Testis (tissue), 5 donors: ENCODE measurements at places on chromosomes 12 and 14. TPM values are rescaled to one million over a fixed set of nuclear protein-coding genes. Genes with fewer than 3 reads are reported as not detected.
A peak's percentile ranks its signal among the peaks of the same experiment; 100 is the strongest.

- DNase-seq, result no peak
Observed at GRCh38 chr14:22535126-22535525, 53.9 kb downstream of the DAD1 start.

GRCh38 chr12:88448337-88448915 is 131.8 kb downstream of the KITLG start:
- no peak for DNase-seq

- no peak for DNase-seq
Observed at GRCh38 chr12:3898756-3899155, 25.6 kb upstream of the PARP11 start.

OAS3 gene
- total RNA-seq, result 11.5 TPM

- DNase-seq, result no peak
Observed at GRCh38 chr12:45076417-45077026, 25.6 kb upstream of the DBX2 start.

GRCh38 chr12:14982991-14983390 is 10.1 kb downstream of the PDE6H start:
- no peak for DNase-seq

DNA sequence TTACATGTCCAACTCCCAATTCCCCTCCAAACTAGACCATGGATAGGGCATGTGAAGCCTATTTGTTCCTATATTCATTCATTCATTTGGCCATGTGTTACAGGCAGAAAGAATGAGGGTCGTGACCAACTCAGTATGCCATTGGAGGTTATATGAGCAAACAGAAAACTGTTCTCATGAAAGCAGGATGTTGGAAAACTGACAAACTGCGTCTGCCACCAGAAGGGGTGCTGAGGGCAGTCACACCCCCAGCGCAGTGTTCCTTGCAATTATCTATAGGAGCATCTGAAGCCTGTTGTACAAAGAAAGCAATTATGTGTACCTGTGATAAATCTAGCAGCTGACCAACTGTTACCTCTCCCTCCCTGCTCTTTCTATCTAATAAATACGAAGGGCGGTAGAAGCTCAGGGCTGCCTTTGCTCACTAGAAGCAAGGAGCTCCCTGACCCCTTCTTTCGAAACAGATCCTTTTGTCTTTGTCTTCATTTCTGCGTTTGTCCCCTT is 21.1 kb downstream of the ENTPD5 start:
- no peak for DNase-seq

TMEM63C gene
- total RNA-seq, result 20.7 TPM

CMA1 gene
- total RNA-seq, result not detected

DNA sequence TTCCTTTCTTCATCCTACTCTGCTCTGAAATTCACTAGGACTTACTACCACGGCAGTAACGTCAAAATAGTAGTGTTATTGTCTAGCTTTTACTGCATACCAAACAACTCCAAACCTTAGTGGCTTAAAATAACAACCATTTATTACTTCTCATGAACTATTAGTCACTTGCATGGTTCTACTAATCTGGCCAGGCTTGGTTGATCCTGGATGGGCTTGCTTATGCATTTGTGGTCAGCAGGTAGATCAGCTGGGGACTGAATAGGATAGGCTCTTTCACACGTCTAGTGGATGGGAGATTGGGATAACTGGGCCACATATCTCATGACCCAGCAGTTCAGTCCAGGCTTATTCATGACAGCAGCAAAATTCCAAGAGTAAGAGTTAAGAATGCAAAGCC is 9.4 kb upstream of the SLC35F4 start:
- no peak for DNase-seq

GRCh38 chr14:103692871-103693270 is 22.4 kb downstream of the XRCC3 start:
- no peak for DNase-seq

DNA sequence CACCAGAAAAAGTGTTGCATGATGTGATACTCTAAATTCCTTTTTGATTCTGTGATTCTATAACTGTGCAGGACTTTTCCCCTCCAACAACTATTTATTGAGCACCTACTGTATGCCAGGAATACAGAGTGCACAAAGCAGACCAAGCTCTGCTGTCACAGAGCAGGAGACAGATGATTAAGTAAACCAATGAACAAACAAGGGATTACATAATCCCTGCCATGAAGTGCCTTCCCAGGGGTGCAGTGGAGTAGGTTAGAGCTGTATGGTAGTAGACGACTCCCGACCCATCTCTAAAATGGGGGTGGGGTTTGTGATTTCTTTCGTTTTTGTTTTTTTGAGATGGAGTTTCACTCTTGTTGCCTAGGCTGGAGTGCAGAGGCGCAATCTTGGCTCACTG is 213.9 kb downstream of the TBX5 start:
- no peak for DNase-seq

DNA sequence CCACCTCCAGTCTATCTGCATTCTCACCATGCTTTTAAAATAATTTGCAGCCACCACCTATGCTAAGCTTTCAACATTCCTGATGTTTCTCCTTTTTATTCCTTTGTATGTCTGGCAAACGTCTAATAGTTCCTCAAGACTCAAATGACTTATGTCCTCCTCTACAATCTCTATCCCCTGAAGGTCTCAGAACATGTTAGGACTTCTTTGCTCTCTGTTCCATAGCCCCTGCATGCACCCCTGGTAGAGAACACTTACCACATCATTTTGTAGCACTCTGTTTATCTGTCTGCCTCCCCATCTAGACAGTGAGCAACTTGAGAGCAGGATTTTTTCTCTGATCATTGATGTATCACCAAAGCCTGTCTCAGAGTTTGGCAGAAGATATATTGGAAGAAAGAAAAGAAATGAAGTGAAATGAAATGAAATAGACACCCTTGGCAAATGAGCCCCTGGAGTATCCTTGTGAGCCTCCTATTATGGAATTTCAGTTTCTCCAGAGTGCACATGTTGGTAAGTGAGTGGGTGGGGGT is 1231.2 kb upstream of the FLRT2 start:
- no peak for DNase-seq

- DNase-seq, result no peak
Observed at GRCh38 chr14:82414853-82415539, 881.3 kb upstream of the SEL1L start.

TAS2R43 gene
- total RNA-seq, result 0.87 TPM

SOCS2 gene
- total RNA-seq, result 25.4 TPM

DNA sequence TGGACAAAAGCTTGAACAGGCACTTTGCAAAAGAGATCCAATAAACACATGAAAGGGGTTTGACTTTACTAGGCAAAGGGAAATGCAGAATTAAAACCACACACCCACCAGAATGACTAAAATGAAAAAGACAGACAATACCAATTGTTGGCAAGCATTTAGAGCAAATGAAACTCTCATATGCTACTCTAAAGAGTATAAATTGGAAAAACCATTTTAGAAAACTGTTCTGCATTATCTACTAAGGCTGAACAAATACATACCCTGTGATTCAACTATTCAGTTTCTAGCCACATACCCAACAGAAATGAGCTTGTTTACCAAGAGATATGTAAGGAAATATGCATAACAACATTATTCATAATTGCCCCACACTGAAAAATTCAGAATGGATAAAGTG is 8.5 kb upstream of the IL22 start:
- no peak for DNase-seq

DNA sequence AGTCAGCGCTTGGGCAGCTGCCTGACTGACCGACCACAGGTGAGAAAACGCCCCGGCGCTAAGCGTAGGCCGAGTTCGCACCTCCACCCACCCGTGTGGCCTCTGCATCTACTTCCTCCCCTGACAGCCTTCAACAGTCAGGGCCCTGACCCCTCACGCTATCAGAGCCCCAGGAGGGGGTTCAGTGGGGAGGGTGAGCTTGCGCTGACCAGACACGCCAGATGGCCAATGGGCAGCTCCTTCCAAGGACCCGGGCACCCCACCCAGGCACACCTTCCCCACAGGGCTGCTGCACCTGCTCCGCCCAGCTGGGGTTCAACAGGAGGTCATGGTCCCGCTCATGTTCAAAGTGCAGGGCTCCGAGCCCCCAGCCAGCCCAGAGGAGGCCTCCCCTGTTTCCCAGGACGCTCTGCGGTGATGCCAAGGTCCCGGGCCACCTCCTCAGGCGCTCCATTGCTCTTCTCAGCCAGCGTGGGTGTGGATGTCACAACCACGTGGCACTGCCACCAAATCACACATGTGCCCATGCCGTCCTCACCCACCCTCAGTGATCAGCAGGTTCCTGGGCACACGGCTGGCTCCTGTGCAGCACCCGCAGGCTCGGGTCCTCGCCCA is 48.7 kb upstream of the BCL11B start:
- DNase-seq, result no peak

PDZRN4 gene
- total RNA-seq, result 11.3 TPM

KIF5A gene
- 9.1 TPM for total RNA-seq

CCDC38 gene
- total RNA-seq, result 7.7 TPM

GRCh38 chr14:96574171-96574632 is 72.0 kb downstream of the PAPOLA start:
- no peak for DNase-seq

MBIP gene
- total RNA-seq, result 22.1 TPM

- DNase-seq, result no peak
Observed at GRCh38 chr14:68878908-68879307, 86.0 kb upstream of the ZFP36L1 start.

DTX1 gene
- 26.9 TPM for total RNA-seq

GUCY2C gene
- 0.12 TPM for total RNA-seq

DNA sequence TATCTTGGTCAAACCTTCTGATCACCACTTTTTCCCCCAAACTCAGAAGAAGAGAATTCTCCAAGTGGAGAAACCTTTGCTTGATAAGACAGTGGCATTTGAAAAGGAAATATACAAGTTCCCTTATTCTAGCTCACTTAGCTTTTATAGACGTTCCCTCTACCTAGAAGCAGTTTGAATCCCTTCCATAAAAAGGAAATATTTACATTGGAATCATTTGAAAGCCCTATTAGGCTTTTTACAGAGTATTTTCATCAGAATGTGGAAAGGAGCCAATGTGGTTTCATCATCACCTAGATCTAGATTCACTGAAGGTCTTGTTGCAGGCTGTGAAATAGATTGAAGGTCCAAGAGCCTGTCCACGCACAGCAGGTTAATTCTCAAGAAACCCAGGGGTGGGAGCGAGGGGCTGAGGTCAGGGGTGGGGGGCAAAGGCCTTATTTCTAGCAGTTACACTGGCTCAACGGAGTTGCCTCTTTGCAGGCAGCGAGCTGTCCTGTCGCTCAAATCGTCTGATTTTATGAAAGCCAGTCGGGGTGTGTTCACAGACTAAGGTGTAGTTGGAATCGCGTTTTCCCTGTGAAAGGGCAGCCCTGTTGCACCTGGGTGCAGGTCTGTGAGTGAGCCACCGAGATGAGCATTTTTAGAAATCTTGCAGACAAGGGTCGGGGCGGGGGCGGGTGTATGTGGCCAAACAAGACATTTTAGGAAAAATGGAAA is 45.6 kb downstream of the AACS start:
- no peak for DNase-seq

DNA sequence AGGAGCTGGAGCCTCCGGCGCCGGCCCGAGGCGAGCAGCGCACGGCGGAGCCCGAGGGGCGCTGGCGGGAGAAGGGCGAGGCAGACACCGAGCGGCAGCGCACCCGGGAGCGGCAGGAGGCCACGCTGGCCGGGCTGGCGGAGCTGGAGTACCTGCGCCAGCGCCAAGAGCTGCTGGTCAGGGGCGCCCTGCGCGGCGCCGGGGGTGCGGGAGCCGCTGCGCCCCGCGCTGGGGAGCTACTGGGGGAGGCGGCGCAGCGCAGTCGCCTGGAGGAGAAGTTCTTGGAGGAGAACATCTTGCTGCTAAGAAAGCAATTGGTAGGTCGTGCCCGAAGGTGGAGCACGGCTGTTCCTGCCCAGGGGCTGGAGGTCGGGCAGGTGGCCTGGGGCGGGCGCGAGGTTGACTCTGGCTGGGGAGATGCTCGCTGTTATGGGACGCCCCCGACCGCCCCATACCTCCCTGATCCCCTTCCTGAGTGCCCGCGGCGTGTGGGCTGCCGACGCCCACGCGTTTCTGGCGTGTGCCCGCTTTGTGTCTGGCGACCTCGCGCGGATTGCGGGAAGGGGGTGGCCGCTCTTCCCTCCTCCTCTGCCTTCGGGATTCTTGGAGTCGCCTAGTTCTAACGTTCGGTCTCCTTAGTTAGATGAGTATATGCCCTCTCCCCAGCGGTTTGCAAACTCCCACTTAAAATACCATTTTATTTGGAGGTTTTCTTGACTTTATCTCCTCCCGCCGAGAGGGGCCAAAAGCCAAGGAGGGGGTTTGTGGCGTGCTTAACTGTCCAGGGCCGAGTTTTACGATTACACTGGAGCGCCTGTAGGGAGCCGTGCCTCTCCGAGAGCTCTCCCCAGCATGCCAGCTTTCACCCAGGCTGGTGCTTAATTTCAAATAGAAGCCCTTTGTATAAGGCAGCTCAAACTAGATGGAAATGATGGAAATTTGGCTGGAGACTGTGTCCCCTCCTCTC is 752 bp downstream of the DACT1 start:
- peak; percentile 38 for DNase-seq

P2RX2 gene
- 2.7 TPM for total RNA-seq

SERPINA1 gene
- total RNA-seq, result 1.0 TPM

CLEC2A gene
- total RNA-seq, result not detected

GPR68 gene
- 1.1 TPM for total RNA-seq

GPR162 gene
- total RNA-seq, result 0.94 TPM

DNA sequence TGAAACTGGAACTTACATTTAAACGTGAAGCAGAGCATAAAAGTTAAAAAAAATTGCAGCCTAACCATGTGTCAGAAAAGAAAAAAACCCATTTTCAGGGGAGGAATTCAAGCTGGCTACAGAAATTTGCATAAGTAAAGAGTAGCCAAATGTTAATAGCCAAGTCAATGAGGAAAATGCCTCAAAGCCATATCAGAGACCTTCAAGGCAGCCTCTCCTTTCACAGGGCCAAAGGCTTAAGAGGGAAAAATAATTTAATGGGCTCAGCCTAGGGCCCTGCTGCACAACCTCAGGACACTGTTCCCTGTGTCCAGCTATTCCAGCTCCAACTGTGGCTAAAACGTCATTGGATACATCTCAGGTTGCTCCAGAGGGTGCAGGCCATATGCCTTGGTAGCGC is 749.5 kb downstream of the FLRT2 start:
- DNase-seq, result no peak

C12orf50 gene
- total RNA-seq, result 24.8 TPM

DNA sequence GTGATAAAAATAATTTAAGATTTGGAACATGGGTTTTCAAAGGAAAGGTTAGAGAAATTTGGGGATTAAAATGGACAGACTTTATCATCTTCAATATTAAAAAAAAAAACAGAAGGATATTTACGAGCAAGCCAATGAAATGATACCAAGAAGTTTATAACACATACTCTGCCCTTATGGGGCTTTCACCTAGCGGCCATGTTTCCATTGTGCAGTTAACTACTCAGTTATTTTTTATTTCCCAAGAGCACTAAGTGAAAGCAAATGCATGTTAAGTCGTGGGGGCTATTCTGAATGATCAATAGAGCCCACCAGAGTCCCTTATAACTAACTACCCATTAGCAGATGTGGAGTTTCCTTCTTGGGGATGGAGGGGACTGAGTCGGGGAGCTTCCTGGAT is 53.9 kb downstream of the ETV6 start:
- DNase-seq, result no peak

DNA sequence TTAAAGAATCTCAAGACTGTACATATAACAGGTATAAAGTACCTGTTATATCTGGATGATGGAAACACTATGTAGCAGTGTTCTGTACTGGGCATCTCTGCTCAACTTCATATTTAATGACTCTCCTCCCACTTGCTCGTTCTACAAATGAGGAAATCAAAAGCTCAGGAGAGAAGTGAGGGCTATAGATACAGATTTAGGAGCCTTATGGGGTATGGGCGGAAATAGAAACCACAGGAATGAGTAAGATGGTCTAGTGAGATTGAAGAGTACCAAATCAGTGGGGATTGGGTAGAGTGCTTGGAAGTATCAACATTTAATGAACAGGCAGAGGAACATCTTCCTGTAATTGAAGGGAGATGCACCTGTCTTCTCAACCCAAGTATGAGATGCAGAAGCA is 23.8 kb upstream of the POLR3B start:
- DNase-seq, result no peak

GRCh38 chr12:11657511-11657910 is 8.0 kb downstream of the ETV6 start:
- no peak for DNase-seq
